ENCODE measurements at places on chromosomes 5 and 9.

- DNase-seq = peak; percentile 26
Measured at GRCh38 chr9:35835216-35835632, 6.2 kb downstream of the TMEM8B start.

DNA sequence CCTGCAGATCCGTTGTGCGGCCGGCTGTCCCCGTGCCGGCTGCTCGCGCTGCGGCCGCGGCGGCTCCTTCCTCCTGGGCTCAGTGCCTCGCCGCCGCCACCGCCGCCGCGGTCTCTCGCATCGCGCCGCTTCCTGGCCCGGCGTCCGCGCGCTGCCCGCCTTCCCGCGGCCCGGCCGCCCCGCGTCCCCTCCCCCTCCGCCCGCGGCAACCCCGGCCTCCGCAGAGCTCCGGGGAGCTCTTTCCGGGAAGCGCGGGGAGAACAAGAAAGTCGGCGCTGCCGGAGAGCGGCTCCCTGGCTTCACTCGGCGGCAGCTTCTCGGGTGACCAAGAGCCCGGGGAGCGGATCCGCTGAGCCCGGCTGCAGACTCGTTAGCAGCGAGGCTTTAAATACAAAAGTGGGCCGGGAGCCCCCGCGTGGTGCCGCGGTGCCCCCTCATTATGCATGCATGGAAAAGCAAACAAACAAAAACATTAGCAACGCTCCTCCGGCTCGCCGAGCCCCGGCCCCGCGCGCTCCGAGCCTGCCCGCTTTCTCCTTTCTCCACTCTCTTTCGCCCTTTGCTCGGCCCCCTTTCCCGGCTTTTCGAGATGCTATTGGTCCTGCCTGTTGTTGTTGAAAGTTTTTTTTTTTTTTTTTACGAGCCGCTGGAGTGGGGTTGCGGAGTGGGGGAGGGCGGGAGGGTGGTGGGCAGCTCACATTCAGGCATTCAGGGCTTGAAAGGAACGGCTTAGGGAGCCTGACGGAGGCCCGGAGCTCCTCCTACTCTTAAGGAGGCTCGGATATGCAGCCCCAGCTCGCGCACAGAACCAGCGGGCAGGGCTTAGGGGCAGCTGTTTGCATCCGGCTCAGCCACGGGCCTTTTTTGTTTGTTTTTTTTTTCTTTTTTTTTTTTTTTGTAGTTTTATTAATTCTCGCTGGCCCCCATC lies at the start of gene GAS1:
GAS1 (minus strand) TSS at position 361 of the 928 bp plus-strand sequence. CDS start 727 bp downstream, outside the sequence.
- no peak for DNase-seq

DNA sequence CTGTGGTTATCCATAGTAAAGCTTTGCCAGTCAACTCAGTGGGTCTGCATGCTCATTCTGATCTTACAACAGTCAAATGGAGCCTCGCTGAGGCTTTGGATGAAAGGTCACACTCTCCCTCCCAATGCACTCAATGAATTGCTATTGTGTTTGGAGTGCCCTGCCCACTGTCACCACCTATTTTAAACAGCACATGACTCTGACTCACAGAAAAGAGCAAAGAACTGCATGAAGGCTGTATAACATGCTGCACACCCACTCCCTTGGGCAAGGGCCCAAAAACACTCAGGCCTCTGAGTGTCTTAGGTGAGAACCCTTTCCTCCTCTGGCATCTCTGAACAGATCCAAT lies 118.7 kb upstream of the CCDC112 start:
- DNase-seq = no peak

DNA sequence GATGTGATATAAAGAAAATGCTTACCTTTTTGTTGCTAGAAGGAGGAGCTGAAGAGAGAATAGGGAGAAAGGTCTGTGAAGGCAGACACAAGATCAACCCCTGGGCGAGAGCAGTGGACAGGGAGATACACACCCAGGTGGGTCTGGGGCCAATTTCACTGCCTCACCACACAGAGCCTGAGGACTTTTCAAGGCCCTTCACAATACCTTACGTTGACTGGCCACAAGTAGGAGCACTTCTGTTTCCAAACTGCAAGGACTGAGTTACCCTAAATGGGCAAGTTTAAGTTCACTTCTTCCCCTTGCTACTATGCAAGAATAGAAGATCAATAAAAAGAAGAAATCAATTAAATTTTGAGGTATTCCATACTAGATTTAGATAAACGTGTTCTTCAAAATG lies 174.5 kb upstream of the SLC12A2 start:
- peak; percentile 70 for DNase-seq

DNA sequence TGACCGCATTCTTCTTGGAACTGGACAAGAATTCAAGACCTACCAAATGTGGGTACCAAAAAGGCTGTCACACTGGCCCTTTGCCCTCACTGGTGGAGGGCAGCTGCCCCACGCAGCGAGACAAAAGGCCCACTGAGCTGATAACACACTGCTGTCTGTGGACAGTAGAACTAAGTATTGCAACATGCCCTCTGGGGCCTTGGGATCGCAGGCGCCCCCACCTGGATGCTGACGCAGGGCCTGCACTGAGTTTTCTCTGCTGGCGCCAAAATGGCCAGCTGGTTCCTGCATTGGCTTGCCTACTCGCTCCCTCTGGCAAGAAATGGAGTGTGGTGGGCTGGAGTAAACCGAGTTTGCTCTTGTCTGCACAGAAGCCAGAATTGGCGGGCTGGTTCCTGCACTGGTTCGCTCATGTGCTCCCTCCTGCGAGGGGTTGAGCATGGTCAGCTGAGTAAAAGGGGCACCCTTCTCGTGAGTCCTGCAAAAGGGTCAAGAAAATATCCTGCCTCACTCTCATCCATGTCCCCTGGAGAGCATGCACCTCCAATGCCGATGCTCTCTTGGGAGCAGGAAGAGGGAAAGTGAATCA lies 55.7 kb downstream of the NXNL2 start:
- DNase-seq = no peak

- no peak for DNase-seq
Measured at GRCh38 chr5:151633892-151634291, 42.8 kb upstream of the FAT2 start.

DNA sequence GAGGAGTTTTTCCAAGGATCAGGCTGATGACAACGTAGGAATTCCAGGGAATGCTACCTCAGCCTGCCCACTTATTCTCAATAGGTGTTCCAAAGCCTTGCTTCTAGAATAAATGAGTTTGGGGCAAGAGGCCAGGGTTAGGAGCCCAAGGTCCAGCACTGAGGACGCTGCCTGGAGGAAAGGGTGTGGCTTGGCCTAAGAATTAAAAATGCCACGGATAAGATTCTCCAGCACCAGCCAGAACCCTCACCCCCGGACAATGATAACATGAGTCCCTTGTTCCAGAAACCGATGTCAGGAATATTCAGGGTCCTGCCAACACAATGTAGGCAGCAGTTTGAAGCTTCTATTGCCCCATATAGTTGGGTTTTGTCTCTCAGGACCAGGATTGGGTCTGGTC lies 7.6 kb downstream of the SPRY4 start:
- DNase-seq = no peak

DNA sequence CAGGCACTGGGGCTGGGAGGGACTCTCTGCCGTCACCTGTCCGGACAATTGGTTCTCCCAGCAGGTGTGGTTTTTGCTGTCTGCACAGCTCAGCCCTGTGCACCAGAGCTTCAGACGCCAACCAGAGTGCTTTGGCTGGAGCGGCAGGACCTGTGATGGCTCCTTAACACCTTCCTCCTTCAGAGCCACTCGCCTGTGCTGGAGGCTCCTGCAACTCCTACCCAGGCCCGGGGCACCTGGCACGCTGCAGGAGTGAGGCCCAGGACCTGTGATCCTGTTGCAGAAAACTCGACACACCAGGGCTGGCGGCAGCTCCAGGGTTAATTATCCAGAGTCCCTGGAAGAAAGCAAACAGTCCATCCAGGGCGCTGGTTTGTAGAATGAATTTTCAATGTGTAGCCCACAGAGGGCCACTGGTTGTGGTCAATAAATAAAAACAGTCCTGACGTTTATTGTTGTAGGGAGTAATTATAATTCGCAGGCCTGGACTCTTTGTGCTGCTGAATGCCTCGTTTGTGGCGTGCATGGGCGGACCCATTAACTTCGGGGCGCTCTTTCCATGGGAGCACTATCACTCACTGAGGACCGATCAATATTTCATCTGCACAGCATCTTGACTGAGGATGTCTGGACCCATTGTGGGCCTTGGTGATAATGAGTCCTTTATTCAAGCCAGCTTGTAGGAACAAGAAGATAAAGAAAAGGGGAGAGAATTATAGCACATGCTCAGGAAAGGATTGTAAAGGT lies 339.7 kb upstream of the IRX4 start:
- no peak for DNase-seq

DNA sequence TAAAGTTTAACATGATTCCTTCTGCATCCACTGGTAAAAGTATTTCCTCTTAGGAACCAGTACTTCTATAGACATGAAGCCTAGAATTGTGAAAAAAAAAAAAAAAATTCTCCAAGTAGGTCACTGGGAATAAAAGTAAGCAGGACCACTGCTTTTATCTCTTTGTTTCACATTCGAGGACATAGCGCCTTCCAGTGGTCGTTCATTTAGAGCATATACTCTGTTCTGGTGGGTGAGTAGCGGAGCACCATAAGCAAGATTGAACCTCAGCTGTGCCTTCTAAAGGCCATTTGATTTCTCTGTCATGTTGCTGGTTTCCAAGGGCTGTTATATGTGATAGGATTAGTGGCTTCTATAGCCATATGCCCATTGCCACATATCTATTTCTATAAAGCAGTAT lies 393.1 kb downstream of the TMEM232 start:
- no peak for DNase-seq

GRCh38 chr5:181173027-181173419 lies 25.6 kb downstream of the OR2V2 start:
- DNase-seq = no peak
